ENCODE measurements at places on chromosomes 12 and 14.

GRCh38 chr12:116159175-116159574 lies 118.3 kb downstream of the MED13L start:
- no peak for DNase-seq

DNA sequence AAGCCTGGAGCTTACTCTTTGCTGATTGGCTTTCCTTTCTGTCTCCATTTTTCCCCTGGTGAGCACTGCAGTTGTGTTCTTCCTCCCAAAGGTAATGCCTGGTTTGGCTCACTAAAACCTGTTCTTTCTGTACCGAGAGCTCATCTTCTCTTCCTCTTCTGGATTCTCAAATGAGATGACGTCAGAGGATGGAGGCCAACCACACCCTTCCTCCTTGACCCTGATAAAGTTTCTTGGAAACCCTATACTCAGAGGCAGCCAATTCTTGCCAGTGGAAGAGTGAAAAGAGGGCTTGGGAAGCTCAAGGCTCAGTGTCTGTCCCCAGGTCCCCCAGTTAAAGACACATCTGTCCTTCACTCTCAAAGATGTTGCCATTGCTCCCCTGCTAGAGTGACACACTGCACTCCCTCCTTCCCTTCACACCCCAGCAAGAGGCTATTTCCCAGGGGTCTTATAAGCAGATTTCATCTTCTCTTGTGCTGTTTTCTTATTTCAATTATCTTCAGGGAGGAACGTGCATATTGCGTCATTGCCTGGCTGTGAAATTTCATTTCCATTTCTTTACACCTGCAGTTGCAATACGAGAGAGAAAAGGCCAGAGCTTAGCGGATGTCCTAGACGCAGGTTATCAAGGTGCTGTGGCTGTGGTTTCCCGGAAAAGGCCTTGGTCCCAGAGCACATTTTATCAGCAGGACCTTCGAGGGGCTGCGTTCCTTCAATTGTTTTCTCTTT lies 27.3 kb downstream of the NTF3 start:
- DNase-seq: no peak

DNA sequence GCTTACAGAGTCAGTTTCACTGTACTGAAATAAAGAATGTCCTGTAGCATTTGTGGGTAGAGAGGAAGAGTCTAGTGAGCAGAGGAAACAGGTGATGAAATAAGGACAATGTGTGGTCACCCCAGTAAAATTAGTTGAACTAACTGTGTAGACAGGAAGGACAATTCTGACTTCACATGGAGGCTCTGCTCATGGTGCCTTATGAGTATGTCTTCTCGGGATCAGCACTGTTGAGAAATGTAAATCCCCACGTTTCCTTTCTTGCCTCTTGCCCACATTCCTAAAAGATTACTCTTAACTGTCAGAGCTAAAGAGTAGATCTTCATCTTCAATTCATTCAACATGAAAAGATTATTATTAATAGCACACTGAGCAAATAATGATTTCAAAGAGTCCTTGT lies 113.2 kb upstream of the FLRT2 start:
- no peak for DNase-seq

DNA sequence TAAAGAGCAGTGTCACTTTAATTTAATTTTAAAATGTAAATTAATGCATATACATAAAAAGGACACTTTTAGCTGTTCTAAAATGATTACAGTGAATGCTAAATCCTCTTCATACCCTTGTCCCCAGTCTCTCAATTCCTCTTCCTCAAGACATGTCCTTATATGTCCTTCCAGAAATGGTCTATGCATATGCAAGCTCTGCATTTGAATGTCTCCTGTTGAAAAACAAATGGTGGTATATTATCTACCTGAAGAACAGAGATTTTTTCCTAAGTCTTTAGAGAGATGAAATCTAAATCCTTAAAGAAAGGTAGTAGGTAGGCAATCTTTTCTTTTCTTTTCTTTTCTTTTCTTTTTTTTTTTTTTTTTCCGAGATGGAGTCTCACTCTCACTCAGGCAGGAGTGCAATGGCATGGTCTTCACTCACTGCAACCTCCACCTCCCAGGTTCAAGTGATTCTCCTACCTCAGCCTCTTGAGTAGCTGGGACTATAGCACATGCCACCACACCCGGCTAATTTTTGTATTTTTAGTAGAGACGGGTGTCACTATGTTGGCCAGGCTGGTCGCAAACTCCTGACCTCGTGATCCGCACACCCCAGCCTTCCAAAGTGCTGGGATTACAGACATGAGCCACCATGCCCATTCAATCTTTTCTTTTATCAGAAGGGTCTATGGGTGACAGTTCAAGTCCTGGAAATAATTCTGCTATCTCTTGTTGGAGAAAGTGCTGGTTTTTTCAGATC lies 180.5 kb downstream of the PRKCH start:
- no peak for DNase-seq

DNA sequence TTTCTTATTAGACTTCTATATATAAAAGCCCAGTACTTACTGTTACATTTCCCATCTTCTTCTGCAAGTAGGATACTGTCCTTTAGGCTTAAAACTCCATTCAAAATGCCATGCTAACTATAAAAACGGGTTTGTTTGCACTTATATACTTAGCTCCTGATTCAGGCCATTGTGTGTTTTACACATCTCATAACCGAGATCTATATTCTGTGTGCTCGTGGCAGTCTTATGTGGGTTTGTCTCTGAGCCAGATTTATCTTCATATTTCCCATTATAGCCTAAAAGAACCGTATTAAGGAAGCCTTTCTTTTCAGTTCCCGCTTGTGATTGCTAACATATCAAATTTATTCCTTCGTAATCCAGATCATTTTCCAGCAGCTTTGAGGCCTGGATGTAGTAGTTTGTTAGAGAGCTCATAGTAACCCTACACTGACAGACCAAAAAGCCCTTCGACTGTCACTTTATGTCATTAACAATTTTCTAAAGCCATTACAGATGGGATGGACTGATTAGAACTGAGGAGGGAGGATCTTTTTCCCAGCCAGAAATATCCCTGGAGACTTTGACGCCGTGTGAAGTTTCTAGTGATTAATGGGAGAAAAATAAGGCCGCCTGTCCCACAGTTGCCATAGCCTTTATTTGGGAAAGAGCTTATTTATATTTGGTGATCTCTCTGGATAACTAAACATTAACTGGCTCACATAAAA lies 508.5 kb downstream of the FOXG1 start:
- no peak for DNase-seq

DNA sequence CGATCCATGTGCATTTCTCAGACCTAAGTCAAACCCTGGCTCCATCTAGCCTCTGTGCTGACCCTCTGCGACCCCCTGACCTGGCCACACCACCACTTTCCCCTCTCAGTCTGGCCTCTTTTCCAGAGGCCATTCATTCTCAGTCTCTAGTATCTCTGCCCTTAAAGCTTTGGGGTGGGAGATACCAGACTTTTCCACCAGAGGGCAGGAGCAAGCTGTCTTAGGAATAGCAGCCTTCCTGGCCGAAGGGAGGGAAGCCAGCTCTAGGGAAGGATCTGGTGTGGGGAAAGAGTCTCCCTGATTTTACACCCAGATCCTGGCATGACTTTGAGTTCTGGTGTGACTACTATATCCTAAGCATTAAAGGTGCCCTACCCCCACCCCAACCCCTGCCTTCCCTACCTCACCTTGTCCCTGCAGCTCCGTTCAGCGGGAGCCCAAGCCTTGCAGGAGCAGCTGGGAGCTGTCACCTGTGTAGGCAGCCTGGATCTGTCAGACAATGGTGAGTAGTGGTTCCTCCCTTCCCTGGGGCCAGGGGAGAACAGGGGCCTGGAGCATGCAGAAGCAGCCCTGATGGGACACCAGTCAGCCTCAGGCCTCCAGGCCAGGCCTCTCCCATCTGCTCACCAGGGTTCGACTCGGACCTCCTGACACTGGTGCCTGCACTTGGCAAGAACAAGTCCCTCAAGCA lies 6.6 kb downstream of the CARMIL3 start:
- DNase-seq: peak; percentile 27

GRCh38 chr12:130719263-130719859 lies 3.3 kb upstream of the RIMBP2 start:
- DNase-seq: no peak

DNA sequence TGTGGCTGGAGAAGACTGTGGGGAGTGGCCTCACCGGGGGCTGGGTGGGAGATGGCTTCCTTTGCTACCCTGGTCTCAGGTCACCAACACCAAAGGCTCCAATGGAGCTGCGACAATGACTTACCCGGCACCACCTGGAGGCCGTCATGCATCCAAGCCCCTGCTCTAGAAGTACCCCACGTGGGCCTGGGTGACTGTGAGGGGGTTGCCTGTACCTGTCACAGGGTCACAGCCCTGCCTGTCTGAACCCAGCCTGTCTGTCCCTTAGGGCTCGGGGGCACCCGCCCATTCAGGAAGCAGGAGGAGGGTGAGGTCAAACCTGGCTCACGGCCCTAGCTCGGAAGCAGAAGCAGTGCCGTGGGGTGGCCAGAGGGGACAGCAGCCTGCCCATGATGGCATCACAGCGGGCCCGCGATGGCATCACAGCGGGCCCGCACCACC lies 18.9 kb downstream of the ABCB9 start:
- no peak for DNase-seq

DNA sequence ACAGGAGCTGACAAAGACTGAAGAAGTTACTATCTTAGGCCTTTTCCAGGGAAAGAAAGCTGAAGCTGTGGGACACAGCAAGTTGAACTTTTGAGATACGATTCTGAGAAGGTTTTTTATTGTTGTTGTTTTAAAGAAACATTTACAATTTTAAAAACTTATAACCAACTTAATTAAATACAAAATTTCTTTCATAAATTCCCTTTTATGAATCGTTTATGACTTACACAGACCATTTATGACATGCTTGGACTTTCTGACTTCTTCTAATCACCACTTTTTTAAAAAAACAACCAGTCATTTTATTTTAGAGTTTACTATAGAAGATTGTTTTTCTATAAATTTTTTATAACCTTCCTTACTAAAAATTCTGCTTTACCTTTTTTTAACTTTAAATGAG lies 68.7 kb downstream of the DHRS2 start:
- no peak for DNase-seq

- no peak for DNase-seq
Observed at GRCh38 chr12:28996688-28997087, 152.4 kb upstream of the FAR2 start.

- DNase-seq: no peak
Observed at GRCh38 chr14:101624536-101624935, 63.2 kb downstream of the DIO3 start.

- no peak for DNase-seq
Observed at GRCh38 chr12:123026094-123026853, 45.8 kb downstream of the ARL6IP4 start.

GRCh38 chr14:22596354-22596879 lies 1.7 kb upstream of the ABHD4 start:
- no peak for DNase-seq

DNA sequence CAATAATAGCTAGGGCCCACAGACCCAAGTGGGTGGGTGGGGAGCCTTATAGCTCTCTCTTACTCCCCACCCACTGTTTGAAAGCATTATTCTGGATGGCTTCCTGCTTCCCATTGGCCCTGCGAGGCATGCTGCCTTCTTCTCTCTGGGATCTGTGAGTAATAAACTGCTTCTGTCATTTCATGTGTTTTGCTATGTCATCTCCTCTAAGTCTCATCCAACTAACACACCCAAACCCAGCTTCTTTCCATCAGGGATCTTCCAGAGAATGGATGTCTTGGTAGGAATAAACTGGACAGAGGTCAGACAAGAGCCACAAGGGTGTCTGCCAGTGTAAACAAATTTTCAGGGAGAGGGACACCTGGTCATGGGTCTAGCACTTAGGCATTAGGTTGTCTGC lies 66.4 kb upstream of the BDKRB2 start:
- DNase-seq: no peak

DNA sequence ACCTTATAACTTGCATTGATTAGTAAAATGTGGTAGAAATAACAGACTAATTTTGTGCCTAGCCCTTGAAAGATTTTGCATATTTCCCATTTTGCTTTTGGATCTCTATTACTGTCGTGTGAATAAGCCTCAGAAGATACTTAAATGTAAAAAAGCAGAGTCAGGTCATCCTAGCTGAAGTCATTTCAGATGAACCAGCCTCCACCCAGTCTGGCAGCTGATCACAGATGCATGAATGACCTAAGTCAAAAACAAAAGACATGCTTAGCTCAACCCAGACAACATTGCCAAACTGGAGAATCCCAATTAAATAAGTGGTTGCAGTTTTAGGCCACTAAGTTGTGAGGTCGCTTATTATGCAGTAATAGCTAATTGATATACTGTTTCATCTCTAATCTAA lies 349.9 kb downstream of the C12orf50 start:
- DNase-seq: no peak

DNA sequence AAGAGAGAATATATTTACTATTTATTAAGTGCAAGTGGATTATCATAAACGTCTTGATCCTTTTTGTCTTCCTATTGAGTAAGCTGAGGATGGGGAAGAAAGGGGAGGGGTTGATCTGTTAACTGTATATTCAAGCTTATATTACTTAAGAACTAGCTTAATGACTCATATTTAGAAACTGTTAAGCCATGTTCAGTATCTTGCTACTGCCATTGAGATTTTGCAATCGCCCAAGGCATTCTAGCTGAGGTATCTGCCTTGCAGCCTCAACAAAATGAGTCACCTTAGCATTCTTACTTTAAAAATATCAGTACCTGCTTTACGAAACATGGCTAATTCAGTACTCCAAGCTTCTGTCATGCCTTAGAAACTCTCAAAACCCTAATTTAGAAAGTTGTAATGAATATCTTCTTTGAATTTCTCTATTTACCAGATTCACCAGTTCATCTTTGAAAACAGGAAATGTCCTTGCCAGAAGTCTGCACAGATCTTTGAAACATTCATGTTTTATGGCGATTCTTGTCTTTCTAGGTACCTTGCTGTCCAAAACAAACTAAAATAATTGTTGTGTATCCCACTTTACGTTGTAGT lies 76.1 kb downstream of the ALG10B start:
- no peak for DNase-seq

DNA sequence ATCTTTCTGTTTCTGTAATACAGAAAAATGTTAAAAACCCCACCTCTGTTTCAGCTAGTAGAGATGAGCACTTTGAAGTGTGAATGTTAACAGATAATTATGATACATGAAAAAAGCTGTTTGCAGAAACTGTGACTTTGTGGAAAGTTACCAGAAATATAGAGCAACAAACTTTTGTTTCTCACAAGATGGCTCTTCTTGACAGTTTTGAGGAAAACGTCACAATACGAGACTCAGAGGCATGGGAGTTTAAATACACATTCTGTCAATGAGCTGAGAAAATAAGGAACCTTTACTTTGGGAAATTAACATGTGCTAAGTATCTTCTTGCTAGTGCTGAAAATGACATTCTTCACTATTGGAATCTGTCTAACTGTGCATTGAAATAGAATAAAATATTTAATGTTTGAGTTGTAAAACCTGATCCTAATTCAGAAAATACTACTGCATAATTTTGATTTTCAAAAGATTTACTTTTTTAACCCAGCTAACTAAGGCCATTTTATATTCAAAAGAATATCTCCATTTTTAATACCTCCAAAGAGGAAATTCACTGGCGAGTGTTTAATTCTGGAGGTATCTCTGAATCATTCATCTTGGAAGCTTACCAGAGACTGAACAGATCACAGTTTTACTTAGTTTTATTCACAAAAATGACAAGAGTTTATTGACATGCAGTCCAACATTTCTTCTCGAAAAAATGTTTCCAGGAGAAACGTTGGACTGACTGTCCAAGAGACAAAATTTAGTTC lies 308.9 kb upstream of the LRFN5 start:
- DNase-seq: no peak

- no peak for DNase-seq
Observed at GRCh38 chr14:93271111-93271510, 61.7 kb downstream of the BTBD7 start.
